ENCODE measurements at places on chromosomes 5 and 9. TPM values are rescaled to one million over a fixed set of nuclear protein-coding genes. Genes with fewer than 3 reads are reported as not detected.
A peak's percentile ranks its signal among the peaks of the same experiment; 100 is the strongest.

DNA sequence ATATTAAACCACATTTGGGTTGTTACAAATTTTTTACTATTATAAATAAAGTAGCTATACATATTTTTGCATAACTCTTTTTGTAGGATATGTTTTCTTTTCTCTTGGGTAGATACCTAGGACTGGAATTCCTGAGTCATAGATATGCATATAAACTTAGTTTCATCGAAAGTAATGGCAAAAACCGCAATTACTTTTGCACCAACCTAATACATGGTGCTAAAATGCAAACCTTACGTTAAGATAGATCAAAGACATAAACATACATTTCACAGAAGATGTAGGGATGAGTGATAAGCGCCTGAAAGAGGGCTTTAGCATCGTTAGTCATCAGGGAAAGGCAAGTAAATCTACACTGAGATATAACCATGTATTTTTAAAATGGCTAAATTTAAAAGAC, 178.4 kb upstream of the EFNA5 start:
- no peak for ATAC-seq

DNA sequence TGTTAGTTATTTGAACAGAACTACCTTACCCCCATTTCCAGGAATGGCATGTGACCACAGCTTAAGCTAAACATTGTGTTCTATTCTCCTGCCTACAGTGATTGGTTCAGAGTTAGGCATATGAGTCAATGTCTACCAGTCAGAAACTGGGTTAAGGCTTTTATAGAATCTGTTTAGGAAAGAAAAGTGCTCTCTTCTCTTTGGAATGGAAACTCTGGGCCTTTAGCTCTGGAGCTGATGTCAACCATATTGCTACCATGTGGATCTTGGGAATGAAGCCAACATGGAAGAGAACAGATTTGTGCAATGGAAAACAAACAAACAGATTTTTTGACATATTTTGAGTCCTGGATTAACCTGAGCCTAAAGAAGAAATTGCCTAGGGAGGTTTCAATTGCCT, 488.9 kb upstream of the TNC start:
- ATAC-seq, result no peak

DNA sequence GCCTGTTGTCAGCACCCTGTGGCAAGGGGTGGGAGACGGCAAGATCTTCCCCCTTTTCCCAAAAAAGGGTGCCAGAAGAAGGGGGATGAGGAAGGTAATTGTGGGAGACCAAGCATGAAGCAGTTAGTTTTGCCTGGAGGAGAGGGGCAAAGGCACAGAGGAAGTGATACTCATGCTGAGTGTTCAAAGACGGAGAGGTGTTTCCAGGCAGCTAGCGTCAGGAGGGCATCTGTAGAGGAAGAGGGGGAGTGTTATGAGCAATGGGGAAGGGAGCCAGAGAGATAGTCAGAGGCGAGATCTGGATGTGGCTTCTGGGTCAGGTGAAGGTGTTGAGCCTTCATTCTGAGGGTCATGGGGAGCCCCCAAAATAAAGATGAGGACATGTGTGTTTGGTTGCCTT, 26.9 kb upstream of the ADAM19 start:
- ATAC-seq, result peak; percentile 32

- no peak for ATAC-seq
These were observed 92.0 kb downstream of the MVB12B start for GRCh38 chr9:126418608-126419007.

- no peak for ATAC-seq
These were observed 73.2 kb downstream of the SNCAIP start for GRCh38 chr5:122385286-122385685.

Gene ZNF354C
- 1.2 TPM for total RNA-seq

Measured in esophagus mucosa (tissue), 1 donor.